Left ventricle myocardium inferior (tissue), 1 donor: ENCODE measurements at places on chromosomes 3 and 15. TPM values are rescaled to one million over a fixed set of nuclear protein-coding genes. Genes with fewer than 3 reads are reported as not detected.

DNA sequence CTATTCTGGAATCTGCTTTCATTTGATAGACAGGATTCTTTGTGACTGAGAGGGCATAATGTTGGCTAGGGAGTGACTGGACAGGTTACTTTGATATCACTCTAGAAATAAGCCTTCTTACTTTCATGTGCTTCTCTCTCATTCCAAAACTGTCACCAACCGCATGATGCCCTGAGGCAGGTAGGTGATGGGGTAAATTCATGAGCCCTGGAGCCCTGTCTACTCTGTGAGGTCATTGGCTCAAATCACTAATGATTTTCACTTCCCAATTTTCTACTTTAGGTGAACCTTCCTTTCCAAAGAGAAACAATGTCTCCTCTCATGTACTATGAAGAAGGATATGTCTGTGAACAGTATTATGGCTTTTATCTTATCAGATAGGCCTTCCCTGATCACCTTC lies 596.7 kb downstream of the TUSC7 start:
- H3K27ac ChIP-seq = no peak overlapping the region
- H3K4me1 ChIP-seq = no peaks in the 10 kb centered on the region
- no peaks in the 10 kb centered on the region for H3K36me3 ChIP-seq

DNA sequence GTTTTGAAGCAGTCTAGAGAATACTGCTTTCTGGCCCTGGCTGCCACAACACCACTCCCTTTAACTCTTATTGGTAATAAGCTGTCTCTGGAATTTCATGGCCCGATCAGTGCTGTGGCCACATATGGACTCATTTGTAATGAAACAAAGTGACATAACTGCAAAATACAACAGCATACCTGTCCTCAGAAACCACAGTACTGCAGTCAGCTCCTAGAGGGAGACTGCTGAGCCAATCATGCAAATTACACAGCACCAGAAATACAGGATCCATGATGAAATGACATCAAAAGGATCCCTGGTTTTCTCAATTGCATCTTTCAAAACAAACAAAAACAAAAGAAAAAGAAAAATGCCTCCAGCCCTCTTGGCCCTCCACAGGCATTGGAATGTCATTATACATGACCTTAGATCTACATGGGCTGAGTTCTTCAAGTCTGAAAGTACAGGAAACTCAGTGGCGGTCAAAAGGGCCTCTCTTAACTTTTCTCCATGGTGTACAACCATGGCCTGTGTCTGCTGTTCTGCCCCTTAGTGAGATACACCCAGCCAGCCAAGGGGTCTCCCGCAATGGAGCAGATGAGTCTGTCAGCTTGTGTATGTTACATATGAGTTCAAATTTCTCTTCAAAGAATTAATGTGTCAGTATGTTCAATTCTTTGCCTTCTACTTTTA lies 24.9 kb upstream of the KBTBD12 start:
- no peak for DNase-seq
- H3K36me3 ChIP-seq = no peaks in the 10 kb centered on the region
- no peak overlapping the region for H3K27ac ChIP-seq
- H3K4me3 ChIP-seq = no peak overlapping the region
- H3K27me3 ChIP-seq = no peaks in the 10 kb centered on the region

DNA sequence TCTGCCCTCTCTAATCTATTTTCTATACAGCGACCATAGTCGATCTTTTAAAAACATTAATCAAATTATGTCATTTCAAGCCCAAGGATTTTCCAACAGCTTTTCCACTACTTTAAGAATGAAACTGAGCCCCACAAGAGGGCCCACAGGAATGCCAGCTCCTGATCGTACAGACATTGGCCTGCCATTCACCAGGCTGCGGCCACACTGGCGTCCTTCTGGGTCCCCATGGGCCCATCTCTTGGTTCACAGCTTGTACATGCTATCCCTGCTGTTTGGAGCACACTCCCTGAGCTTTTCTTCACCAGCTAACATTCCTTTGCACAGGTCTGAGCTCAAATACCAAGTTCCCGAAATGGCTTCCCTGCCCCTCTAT lies 149.6 kb downstream of the MYLK start:
- H3K27ac ChIP-seq = no peak overlapping the region
- H3K36me3 ChIP-seq = no peaks in the 10 kb centered on the region
- DNase-seq = no peak
- H3K4me3 ChIP-seq = no peak overlapping the region

DNA sequence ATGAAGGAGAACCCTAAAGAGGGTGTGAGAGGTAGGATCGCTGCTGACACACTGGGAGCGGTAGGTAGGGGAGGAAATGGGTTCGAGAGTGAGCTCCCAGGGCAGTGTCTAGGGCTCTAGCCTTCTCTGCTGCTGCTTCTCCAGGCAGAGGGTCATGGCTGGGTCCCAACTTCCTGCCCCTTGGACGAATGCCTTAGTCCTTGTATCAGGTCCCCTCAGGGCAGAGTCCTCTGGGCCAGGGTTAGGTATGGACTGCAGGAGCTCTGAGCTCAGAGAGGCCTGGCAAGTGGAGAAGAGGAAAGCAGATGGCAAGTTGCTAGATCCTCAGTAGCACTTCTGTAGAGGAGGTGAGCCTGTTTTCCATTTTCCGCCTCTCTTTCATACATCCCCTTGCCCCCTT lies 2.9 kb downstream of the CORO2B start:
- no peaks in the 10 kb centered on the region for H3K27me3 ChIP-seq
- no peak for DNase-seq
- no peaks in the 10 kb centered on the region for H3K36me3 ChIP-seq
- peaks cover 87% of the 10 kb centered on the region for H3K4me1 ChIP-seq
- H3K4me3 ChIP-seq = no peak overlapping the region

GRCh38 chr15:67114846-67115585 lies 49.6 kb downstream of the SMAD3 start:
- no peaks in the 10 kb centered on the region for H3K27me3 ChIP-seq
- no peak overlapping the region for H3K4me3 ChIP-seq
- peaks cover 67% of the 10 kb centered on the region for H3K4me1 ChIP-seq
- no peak for DNase-seq

- no peak for DNase-seq
- H3K27me3 ChIP-seq = peaks cover 8% of the 10 kb centered on the region
- H3K27ac ChIP-seq = no peak overlapping the region
- no peaks in the 10 kb centered on the region for H3K36me3 ChIP-seq
Observed at GRCh38 chr3:118805007-118805406, 229.6 kb downstream of the IGSF11 start.

DNA sequence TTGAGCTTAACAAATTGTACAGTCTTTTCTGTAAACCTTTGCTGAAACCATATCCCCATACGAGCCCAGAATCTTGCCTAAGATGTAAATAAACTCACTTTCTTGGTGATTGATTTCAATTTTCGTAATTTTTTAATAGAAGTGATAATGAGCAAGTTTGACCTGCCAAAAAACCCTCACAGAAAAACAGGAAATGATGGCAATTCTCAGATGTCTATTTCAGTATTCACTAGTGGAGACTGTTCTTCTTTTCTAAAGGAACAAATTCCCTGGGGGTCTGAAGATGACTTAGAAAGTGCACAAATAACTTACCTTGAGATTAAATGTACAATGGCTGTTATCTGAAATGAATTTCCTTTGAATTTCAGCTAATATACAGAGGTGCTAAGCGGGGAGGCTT lies 116.5 kb upstream of the CMC1 start:
- H3K4me1 ChIP-seq = peaks cover 20% of the 10 kb centered on the region
- H3K27ac ChIP-seq = peak overlapping the region; percentile 63
- no peaks in the 10 kb centered on the region for H3K27me3 ChIP-seq

DNA sequence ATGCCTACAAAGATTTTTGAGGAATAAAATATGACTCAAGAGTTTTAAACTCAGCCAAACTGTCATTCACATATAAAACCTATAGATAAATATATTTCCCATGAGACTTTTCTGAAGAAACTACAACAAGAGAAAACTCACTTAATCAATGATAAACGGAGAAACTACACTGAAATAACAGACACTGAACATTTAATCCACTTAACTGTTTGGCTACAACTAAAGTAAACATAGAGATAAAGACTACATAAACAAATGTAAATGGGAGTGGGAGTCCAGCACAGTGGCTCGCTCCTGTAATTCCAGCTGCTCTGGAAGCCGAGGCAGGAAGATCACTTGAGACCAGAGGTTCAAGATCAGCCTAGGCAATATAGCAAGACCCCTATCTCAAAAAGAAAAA lies 79.2 kb downstream of the MEX3B start:
- H3K27ac ChIP-seq = no peak overlapping the region
- no peaks in the 10 kb centered on the region for H3K4me1 ChIP-seq
- H3K36me3 ChIP-seq = no peaks in the 10 kb centered on the region

DNA sequence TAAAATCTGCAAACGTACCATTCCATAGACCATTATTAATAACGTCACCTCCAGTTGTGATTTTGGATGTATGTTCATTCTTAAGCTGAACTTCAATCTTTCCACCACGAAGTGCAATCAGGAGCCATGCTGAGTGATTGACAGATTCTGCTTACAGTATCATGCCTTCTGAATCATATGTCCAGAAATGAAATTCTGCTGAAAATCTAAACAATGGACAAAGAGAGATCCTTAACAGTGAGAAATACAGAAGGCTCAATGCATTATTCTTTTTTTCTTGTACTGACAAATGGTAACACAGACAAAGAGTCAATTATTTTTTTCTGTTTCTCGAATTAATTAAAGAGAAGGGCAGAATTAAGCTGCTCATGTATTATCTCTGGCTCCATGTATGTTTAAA lies 1114.5 kb downstream of the EPHA3 start:
- no peak overlapping the region for H3K4me3 ChIP-seq
- H3K27me3 ChIP-seq = no peaks in the 10 kb centered on the region
- no peak for DNase-seq

DNA sequence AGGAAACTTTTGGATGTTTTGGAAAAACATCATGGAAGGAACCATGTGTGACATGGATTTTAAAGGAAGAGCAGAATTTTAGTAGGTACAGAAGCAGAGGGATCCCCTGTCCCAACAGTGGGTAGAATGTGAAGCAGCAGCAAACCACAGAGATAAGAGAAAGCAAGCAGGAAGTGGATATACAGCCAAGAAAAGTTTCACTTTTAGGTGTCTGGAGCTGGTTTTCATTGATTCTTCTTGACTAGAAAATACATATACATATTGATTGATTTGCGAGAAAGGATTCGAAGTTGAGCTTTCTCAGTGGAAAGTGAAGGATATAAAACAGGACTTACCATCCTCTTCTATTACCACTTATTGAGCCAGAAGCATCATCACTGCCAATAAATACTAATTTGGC lies 133.5 kb downstream of the KCNMB2 start:
- H3K4me3 ChIP-seq = no peak overlapping the region
- no peaks in the 10 kb centered on the region for H3K27me3 ChIP-seq
- H3K4me1 ChIP-seq = peaks cover 64% of the 10 kb centered on the region

- no peak for DNase-seq
- no peak overlapping the region for H3K27ac ChIP-seq
- no peak overlapping the region for H3K4me3 ChIP-seq
- H3K36me3 ChIP-seq = no peaks in the 10 kb centered on the region
- H3K27me3 ChIP-seq = no peaks in the 10 kb centered on the region
- no peaks in the 10 kb centered on the region for H3K4me1 ChIP-seq
Observed at GRCh38 chr3:72682936-72683452, 165.3 kb downstream of the SHQ1 start.

GRCh38 chr3:111882194-111882593 lies 23.1 kb downstream of the PHLDB2 start:
- H3K4me1 ChIP-seq = peaks cover 90% of the 10 kb centered on the region
- no peak for DNase-seq
- H3K4me3 ChIP-seq = no peak overlapping the region

- peak overlapping the region; percentile 94 for H3K27ac ChIP-seq
- H3K4me1 ChIP-seq = peaks cover 69% of the 10 kb centered on the region
- no peaks in the 10 kb centered on the region for H3K36me3 ChIP-seq
- H3K4me3 ChIP-seq = peak overlapping the region; percentile 81
Observed at GRCh38 chr15:66701422-66702034, 508 bp upstream of the SMAD6 start.

DNA sequence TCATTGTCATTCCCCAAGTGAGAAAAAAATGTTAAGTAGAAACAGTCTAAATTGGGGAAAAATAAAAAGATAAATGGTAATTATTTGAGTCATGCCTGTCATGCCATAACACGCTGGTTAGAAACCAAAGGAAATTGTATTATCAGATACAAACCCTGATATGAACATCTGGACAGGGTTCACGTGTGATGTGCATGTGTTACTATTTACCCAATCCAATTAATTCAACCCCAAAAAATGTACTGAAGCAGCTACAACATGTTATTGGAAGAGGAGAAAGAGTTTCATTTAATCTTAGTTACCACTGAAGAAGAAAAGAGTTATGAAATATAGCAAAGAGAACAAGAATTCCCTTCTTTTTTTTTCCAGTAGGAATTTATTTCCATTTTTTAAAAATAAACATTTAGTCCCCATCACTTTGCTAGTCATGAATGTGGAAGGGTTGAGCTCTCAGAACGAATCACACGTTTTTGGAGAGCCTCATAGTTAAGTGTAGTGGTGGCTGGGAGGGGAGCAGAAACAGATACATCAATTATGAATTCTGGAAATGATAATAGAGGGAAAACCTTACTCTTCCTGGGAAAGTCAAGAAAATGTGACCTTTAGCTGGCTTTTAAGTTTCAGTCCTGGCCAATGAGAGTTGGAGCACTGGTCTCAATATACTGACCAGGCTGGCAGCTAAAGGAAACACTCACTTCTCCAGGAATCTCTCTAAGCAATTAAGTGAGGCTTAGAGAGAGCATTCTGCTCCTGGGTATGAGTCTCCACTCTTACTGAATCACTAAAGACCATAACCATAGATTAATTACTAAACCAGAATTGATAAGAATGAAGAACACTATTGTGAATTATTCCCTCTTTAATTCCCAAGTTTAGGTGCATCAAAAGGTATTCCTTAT lies 796.5 kb downstream of the GRM7 start:
- H3K4me1 ChIP-seq = no peaks in the 10 kb centered on the region
- H3K36me3 ChIP-seq = no peaks in the 10 kb centered on the region
- peak overlapping the region; percentile 76 for H3K27ac ChIP-seq
- no peaks in the 10 kb centered on the region for H3K27me3 ChIP-seq
- DNase-seq = no peak

DNA sequence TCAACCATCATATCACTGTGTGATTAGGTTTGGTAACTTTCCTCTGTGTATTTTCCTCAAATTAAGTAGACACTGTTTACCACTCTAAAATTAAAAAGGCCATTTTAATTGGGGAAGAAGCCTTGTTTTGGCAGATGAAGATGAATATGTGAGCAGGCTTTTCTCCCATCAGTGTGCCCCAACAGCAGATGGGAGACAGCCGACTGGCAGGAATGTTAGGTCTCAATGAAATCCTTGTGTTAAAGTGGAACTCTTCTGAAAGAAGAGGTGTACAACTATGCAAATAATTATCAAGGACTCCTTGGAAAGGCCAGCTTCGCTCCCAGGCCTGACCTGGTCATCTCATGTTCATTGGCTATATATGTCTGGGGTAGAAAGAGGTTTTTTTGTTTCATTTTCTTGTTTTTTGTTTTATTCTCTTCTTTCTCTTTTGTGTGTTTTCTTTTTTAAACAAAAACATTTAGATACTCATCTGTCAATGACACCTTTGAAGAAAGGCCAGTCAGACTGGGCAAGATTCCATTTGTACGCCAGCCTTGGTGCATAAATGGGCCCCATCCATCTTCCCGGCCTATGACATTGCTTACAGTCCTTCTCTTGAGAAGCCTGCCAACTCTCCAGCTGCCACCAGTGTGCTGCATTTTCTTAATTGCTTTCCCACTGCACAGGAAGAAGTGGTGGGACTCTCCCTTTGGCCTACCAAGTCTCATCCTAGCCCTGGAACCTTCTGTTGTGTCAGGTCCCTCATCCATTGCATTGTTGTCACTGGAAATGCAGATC lies 25.8 kb downstream of the LRTM1 start:
- H3K4me1 ChIP-seq = peaks cover 33% of the 10 kb centered on the region
- H3K4me3 ChIP-seq = no peak overlapping the region
- peak overlapping the region; percentile 81 for H3K27ac ChIP-seq

The XCR1 gene
- total RNA-seq = not detected

The ATR gene
- 9.1 TPM for total RNA-seq

The ENTPD3 gene
- total RNA-seq = 0.11 TPM

The TMC3 gene
- not detected for total RNA-seq
